Foreskin fibroblast (primary cell): ENCODE measurements at places on chromosomes 7 and 10.
A peak's percentile ranks its signal among the peaks of the same experiment; 100 is the strongest.

DNA sequence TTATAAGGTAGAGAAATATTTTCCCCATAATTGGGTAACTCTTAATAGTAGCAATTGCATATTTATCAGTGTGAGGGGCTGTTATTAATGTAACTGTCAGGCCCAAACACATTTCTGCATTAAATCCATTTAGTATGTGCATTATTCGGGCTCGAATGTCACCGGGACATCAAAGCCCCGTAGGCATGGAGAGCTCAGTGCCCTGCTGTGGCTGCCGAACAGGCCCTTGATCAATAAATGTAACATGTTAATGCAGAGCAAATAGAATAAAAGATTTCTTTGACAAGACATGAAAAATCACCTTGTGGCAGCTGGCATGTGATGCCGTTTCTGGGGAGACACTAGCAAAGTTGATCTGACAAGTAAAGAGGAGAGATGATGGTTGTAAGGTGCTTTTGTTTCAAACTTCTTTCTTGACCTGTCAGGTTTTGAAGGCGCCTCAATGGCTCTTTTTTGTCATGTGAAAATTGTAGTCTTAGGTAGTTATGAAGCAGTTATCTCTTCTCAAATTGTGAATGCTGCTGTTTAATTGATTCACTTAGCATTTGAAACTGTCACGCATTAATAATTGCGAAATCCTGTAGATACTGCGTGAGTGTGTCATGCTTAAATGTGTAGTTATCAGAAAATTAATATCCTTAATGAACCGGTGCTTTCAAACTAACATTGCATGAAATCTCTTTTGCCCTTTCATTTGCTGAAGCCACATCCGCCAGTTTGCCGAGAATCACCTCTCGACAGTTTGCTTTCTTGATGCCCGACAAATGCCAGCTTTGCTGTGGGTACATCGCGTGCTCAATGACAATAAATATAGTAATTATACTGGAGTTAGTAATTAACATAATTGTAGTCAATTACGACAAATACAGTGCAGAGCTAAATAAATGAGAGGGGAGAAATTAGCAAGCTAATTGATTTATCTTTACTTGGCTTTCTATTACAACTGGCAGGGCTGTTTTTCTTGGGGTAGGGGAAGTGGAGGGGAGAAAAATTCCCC lies 19.5 kb downstream of the LRMDA start:
- no peak for DNase-seq

GRCh38 chr7:68535266-68535665 lies 1063.0 kb upstream of the AUTS2 start:
- DNase-seq: no peak

DNA sequence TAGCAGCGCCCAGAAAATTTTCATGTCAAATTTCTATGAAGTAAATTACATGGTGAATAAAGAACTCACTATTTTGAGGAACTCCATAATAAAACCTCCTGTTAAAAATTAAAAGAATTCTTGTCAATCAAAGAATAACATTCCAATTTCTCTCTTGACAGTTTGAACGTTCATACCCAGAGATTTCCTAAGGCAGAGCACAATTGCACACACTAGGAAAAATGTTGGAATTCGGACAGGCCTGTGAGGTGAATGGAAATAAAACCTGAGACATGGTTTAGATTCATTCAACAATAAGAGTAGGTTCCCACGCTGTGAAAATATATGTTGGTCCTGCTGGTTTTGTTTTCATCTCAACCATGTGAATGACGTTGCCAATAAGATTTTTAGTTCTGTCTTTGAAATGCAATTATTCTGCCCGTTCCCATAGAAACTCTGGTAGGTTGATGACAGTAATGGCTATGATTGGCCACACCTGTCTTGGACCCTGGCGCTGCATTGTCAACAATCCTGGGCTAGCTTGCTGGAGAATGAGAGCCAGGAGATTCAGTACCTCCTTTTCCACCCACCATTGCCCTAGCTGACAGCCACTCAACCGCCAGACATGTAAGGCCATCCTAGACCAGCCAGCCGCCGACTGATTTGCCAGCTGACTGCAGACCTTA lies 43.3 kb upstream of the RAPGEF5 start:
- DNase-seq: no peak

DNA sequence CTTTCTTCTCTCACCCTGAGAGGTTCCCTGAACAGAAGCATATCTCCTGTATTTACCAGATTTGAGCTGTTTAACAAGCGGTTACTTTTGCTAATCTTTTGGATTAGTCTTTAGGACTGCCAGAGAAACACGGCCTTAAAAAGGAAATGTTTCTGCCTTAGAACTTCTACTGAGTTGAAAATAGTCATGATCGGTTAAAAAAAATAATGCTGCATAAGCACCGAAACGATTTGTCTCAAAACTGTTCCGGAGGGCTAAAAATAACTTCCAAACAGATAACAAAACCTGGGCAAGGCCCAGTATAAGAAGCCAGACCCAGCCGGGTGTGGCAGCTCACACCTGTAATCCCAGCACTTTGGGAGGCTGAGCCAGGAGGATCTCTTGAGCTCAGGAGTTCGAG lies 43.3 kb upstream of the CYTH3 start:
- no peak for DNase-seq

GRCh38 chr10:119824299-119824698 lies 48.3 kb downstream of the MCMBP start:
- no peak for DNase-seq

DNA sequence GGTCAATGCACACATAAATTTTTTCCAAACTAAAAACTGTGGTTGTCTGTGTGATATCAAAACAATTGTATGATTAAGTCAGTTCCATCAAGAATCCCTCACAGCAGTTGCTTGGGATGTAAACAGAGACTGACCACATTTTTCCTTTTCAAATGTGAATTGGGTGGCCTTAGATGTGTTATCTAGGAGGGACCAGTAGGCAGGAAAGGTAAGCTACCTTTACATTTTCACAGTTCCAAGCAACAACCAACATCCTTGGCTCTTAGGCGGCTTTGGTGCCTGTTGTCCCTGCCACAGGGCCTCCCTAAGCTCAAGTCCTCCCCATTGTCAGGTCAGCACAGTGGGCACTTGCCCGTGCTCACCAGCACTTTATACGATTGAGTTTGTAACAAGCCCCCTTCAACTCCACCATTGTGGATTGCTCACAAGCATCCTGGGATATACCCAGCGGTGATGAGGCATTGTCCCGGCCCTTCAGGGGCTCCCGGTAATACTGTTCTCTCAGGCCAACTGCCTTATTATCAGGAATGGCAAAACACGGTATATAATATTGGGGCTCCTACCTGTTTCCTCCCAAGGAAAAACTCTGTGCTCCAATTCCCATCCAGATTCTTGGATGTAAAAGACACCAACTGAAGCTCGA lies 114.9 kb upstream of the ANKRD1 start:
- no peak for DNase-seq

- peak; percentile 47 for DNase-seq
Measured at GRCh38 chr10:5252177-5253037, 55.8 kb downstream of the AKR1C4 start.

DNA sequence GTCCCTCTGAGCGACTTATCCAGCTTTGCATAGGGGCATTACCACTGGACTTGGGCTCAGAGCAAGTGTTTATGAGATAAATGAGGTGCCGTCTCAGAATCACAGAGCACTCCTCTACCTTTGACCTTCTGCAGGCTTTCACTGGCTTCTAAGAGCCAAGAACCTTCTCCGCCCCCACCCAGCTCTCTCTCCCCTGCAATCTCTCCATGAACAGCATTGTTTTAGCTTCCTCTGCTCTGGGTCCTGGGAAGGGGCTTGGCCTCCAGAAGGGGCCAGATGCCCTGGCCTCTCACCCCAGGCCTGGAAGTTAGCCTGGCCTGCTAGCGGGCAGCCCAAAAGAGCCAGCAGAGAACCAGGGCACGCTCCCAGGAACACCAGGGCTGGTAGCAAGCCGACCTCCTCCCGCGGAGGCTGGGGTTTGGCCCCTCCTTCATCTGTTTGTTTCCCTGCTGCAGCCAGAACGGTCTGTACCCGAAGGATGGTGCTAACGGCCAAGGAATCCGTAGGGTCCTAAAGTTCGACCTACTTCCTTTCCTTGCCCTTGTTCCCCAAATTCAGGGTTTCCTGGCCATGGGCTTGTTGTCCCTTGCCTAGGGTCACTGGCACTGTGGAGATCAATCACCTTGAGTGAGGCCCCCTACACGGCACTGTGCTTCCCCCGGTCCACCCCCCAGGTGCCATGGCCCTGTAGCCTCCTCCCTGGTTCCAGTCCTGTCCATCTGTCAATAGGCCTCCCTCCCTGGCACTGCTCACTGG lies 18.7 kb upstream of the DDIT4 start:
- DNase-seq: peak; percentile 84

GRCh38 chr7:82559193-82559805 lies 115.7 kb upstream of the CACNA2D1 start:
- DNase-seq: no peak

DNA sequence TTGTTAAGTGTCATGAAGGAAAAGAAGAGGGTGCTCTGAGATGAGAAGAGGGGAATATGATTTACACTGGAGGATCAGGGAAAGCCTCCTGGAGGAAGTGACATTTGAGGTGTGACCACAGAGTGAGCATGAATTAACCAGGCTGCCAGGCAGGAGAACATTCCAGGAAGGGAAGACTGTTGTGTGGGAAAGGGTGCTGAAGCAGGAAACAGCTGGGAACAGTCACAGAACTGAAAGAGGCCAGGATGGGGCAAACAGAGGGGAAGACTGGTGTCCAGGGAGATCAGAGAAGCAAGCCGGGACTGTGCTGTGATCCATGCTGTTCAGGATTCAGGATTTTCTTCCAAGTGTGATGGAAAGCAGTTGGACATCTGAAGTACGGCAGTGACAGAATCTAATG lies 14.9 kb downstream of the HIPK2 start:
- DNase-seq: peak; percentile 75

DNA sequence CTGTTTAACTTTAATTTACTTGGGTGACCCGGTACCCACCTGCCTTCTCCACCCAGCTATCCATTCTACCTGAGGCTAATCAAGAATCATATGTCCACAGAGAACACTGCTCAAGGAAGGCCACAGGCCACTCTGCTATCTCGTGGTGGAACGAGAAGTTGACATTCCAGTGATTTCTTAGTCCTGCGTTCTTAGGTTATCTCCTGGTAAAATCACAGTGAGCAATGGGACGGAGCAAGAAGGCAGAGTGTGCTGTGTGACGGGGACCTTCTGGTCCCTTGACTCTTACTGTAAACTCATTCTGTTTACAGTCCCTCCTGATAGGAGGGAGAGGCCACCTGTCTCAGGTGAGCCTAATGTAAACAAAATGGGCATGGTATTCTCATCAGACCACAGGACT lies 256.6 kb downstream of the TNS3 start:
- DNase-seq: no peak
